ENCODE measurements at places on chromosomes 5 and 9. TPM values are rescaled to one million over a fixed set of nuclear protein-coding genes. Genes with fewer than 3 reads are reported as not detected.

GRCh38 chr9:32344551-32345182 lies 39.8 kb upstream of the ACO1 start:
- peak overlapping the region; percentile 93 for H3K27ac ChIP-seq
- no peaks in the 10 kb centered on the region for H3K36me3 ChIP-seq
- peak overlapping the region; percentile 26 for H3K4me3 ChIP-seq
- H3K27me3 ChIP-seq: no peaks in the 10 kb centered on the region

- DNase-seq: no peak
- H3K4me3 ChIP-seq: no peak overlapping the region
These were observed 27.4 kb upstream of the WHRN start for GRCh38 chr9:114532561-114533237.

GRCh38 chr5:158953929-158954534 lies 145.7 kb downstream of the EBF1 start:
- peaks cover 16% of the 10 kb centered on the region for H3K27me3 ChIP-seq
- DNase-seq: no peak
- H3K4me3 ChIP-seq: no peak overlapping the region

DNA sequence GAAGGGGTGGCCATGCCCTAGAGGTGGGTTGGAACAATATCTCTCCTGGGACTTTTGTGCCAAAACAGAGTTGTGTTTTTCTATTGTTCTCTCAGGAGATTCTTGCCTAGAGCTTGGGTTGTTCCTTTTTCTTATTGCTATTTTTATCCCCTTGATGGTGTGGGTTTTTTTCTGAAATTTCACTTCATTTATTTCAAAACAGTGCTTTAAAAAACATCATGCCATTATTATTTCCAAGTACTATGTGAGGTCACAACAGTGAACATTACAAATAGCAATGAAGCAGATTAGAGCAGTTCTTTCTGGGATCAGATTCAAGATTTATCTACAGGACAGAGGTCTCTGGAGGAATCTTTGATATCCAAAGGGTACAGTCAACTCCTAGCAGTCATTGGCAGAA lies 76.6 kb downstream of the ACTBL2 start:
- H3K4me1 ChIP-seq: no peaks in the 10 kb centered on the region
- H3K27ac ChIP-seq: no peak overlapping the region
- no peak for DNase-seq

HACD4 gene
- 0.59 TPM for total RNA-seq

GRCh38 chr5:61866930-61867329 lies 439.1 kb upstream of the KIF2A start:
- no peak for DNase-seq
- no peaks in the 10 kb centered on the region for H3K27me3 ChIP-seq
- no peak overlapping the region for H3K4me3 ChIP-seq

DNA sequence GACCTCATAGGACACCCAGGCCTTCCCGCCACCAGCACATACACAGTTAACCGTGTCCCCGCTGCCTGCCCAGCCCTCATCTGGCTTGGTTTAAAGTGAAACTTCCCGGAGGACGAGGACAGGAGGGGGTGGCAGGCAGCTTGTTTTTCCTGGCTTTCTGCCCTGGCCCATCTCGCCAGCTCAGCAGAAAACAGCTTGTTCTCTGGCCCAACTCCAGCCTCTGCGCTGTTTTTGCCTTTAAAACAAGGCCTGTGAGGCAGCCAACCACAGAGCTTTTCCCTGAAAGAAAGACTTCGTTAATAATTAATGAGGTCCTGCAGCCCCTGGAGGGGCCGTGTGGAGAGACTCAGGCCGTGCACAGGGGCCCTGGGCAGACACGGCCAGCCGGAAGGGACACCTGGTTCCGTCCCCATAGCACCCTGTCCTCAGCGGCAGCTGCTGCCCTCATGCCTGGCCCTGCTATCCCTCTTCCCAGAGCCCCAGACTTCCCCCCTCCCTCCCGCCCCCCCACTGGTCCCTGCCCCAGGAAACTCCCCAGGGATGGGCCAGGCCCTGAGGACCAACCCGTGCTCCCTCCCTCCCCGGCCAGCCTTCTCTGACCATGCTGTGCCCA lies 108.7 kb downstream of the RXRA start:
- H3K27me3 ChIP-seq: no peaks in the 10 kb centered on the region
- H3K27ac ChIP-seq: no peak overlapping the region
- no peaks in the 10 kb centered on the region for H3K4me1 ChIP-seq
- no peak for DNase-seq

- H3K4me1 ChIP-seq: no peaks in the 10 kb centered on the region
- no peak overlapping the region for H3K4me3 ChIP-seq
- no peak overlapping the region for H3K27ac ChIP-seq
- no peaks in the 10 kb centered on the region for H3K27me3 ChIP-seq
- peak; percentile 12 for DNase-seq
These were observed 40.6 kb upstream of the OLFM1 start for GRCh38 chr9:135046739-135047350.

- H3K36me3 ChIP-seq: peaks cover 31% of the 10 kb centered on the region
- H3K27ac ChIP-seq: no peak overlapping the region
- H3K27me3 ChIP-seq: no peaks in the 10 kb centered on the region
- H3K4me1 ChIP-seq: no peaks in the 10 kb centered on the region
These were observed 28.2 kb downstream of the SH3PXD2B start for GRCh38 chr5:172426086-172426485.

LHX3 gene
- not detected for total RNA-seq

- no peak for DNase-seq
- no peaks in the 10 kb centered on the region for H3K36me3 ChIP-seq
- H3K27me3 ChIP-seq: no peaks in the 10 kb centered on the region
- H3K27ac ChIP-seq: no peak overlapping the region
These were observed 65.1 kb downstream of the ANKH start for GRCh38 chr5:14806456-14806855.

GRCh38 chr5:17785774-17786173 lies 151.5 kb downstream of the TAF11L14 start:
- no peak overlapping the region for H3K27ac ChIP-seq
- H3K4me3 ChIP-seq: no peak overlapping the region
- peaks cover 6% of the 10 kb centered on the region for H3K4me1 ChIP-seq
- no peaks in the 10 kb centered on the region for H3K27me3 ChIP-seq
- H3K36me3 ChIP-seq: no peaks in the 10 kb centered on the region
- DNase-seq: peak; percentile 47

CAMK2A gene
- 0.15 TPM for total RNA-seq

GRCh38 chr9:76738402-76738801 lies 25.8 kb upstream of the PCA3 start:
- DNase-seq: no peak
- no peaks in the 10 kb centered on the region for H3K36me3 ChIP-seq
- H3K4me1 ChIP-seq: no peaks in the 10 kb centered on the region
- no peak overlapping the region for H3K4me3 ChIP-seq
- no peaks in the 10 kb centered on the region for H3K27me3 ChIP-seq

DNA sequence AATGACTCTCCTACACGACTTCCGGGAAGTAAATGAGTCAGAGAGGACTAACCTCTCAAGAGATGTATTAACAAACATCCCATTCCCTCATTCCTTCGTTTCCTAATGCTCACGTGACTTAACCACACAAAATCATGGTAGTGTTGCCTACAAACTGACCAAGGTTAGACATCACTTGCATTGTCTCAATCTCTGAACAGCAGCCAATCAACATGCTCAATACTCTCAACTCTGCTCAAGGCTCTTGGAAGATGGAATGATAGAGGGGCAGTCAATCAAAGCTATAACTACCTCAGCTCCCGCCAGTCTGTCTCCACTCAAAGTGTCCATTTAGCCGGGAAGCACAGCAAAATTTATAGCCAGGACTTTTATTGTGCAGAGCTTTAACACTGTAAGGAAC lies 143.8 kb upstream of the PIK3R1 start:
- H3K36me3 ChIP-seq: no peaks in the 10 kb centered on the region
- H3K4me3 ChIP-seq: no peak overlapping the region
- no peak for DNase-seq
- no peak overlapping the region for H3K27ac ChIP-seq
- H3K4me1 ChIP-seq: no peaks in the 10 kb centered on the region

DNA sequence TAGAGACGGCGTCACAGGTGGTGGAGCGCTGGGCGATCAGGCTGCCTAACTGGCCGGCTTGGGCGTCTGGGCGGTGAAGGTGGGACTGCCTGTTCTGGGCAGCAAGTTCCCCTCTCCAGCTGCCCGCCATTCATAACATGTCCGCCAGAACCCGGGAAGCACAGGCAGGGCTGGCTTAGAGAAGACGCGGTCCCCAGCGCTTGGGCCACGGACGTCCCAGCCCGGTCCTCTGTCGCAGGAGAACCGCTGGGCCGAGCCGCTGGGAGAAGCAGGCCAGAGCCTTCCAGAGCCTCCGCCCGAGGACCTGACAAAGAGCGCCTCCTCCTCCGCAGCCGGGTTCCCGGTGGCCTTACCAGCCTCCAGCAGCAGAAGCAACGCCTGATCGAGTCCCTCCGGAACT lies 15.2 kb upstream of the HAND1 start:
- H3K36me3 ChIP-seq: no peaks in the 10 kb centered on the region
- H3K27me3 ChIP-seq: no peaks in the 10 kb centered on the region
- DNase-seq: peak; percentile 73

- DNase-seq: no peak
- H3K27me3 ChIP-seq: no peaks in the 10 kb centered on the region
- H3K27ac ChIP-seq: no peak overlapping the region
- H3K4me1 ChIP-seq: peaks cover 3% of the 10 kb centered on the region
These were observed 96.2 kb upstream of the EFNA5 start for GRCh38 chr5:107766972-107767371.

SLIT3 gene
- total RNA-seq: 0.75 TPM

- H3K36me3 ChIP-seq: peaks cover 6% of the 10 kb centered on the region
- peak within 1 kb of the TSS; percentile 91 for H3K4me3 ChIP-seq
These were observed at the start of gene SRA1 for GRCh38 chr5:140557136-140557805. Gene SRA1, minus strand, starts transcription at chr5:140557473. Its CDS starts 21 bp downstream, at chr5:140557452.

DNA sequence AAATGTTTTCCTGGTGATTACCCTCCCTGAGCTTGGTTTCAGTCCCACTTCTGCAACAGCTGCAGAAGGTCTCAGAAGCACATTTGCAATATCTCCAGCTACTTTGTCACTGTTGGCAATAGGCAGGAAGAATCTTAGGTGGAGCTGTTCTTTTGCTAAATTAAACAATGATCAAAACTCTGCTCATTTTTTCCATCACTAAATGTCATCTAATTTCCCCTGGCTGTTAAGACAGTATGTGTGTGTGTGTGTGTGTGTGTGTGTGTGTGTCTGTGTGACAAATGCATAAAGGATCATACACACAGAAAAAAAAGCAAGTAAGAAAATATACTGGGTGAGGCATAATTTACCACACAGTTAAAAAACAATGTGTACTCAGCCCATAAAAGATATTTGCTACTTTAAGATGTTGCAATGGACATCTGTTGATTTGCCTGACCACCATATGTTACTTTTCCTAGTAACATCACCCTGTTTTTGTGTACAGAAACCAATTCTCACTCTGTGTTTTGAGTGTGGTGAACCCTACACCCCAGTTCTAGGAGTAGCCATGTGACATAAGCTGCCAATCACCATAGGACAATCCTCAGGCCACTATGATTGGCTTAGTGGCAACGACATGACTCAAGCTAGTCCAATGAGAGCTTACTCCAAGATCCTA lies 572.6 kb upstream of the CLINT1 start:
- no peaks in the 10 kb centered on the region for H3K36me3 ChIP-seq
- H3K27me3 ChIP-seq: no peaks in the 10 kb centered on the region
- no peaks in the 10 kb centered on the region for H3K4me1 ChIP-seq
- H3K4me3 ChIP-seq: no peak overlapping the region
- no peak overlapping the region for H3K27ac ChIP-seq

SLC4A9 gene
- not detected for total RNA-seq

DNA sequence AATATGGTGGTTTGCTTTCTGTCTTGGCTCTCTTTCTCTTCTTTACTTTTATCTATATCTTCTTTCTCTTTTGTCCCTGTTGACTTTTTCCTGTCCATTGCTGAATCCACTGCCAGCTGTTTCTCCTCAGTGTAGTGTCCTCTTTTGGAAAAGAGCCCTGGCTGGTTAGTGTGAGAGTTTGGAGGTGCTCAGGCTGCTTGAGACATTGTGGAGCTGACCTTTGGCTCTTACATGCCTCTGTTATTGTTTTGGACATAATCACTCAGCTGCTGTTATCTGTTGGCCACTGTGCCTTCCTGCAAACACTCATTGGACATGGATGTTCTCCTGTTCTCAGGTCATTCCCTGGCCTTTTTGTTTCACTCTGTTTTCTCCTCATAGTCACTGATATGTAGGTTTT lies 295.4 kb upstream of the RIOK2 start:
- no peaks in the 10 kb centered on the region for H3K27me3 ChIP-seq
- no peak overlapping the region for H3K27ac ChIP-seq
- DNase-seq: no peak
- no peak overlapping the region for H3K4me3 ChIP-seq
- no peaks in the 10 kb centered on the region for H3K4me1 ChIP-seq

BTNL3 gene
- not detected for total RNA-seq

SLC6A18 gene
- total RNA-seq: not detected

SCGB3A2 gene
- 62.5 TPM for total RNA-seq

DNA sequence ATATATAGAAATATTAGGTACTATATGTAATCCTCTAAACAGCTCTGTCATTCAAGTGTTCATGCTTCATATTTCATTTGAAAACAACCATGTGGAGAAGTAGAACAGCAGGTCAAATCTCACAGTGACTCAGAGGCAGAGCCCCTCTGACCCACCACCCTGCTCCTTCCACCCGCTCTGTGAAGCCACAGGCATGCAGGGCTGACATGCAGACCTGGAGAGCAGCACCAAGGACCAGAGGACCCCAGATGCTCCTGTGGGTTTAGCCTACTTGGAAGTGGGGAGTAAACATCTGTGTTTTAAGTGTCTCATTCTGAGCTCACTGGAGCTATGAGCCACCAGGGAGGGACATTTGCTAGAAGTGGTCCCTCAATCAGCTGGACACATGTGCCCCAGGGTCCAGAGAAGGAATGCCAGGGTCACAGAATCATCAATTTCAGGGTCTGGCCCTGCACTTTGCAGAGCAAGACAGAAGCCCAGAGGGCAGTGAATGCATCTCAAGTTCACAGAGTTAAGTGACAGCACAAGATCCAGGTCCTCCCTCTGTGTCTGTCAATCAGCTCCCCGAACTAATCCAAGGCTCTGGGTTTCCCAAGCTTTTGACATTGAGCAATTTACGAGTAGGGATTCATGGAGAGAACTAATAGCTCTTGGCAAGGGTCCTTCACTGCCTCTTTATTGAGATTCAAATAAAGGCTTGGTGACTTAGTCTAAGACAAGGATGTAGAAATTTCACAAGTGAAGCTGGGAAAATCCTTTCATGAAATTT lies 441.1 kb downstream of the SEMA5A start:
- no peak overlapping the region for H3K4me3 ChIP-seq
- H3K4me1 ChIP-seq: no peaks in the 10 kb centered on the region
- H3K27ac ChIP-seq: no peak overlapping the region
- H3K36me3 ChIP-seq: no peaks in the 10 kb centered on the region
- DNase-seq: no peak

AK8 gene
- 0.44 TPM for total RNA-seq

NR5A1 gene
- total RNA-seq: 0.37 TPM
